ENCODE measurements at places on chromosomes 11 and 22. TPM values are rescaled to one million over a fixed set of nuclear protein-coding genes. Genes with fewer than 3 reads are reported as not detected.

The KCNJ5 gene
- 0.08 TPM for total RNA-seq

The KRTAP5-1 gene
- not detected for total RNA-seq

The OR51D1 gene
- not detected for total RNA-seq

The OR52A1 gene
- total RNA-seq = not detected

The GPR137 gene
- total RNA-seq = 51.3 TPM
